ENCODE measurements at places on chromosomes 11 and 22.

DNA sequence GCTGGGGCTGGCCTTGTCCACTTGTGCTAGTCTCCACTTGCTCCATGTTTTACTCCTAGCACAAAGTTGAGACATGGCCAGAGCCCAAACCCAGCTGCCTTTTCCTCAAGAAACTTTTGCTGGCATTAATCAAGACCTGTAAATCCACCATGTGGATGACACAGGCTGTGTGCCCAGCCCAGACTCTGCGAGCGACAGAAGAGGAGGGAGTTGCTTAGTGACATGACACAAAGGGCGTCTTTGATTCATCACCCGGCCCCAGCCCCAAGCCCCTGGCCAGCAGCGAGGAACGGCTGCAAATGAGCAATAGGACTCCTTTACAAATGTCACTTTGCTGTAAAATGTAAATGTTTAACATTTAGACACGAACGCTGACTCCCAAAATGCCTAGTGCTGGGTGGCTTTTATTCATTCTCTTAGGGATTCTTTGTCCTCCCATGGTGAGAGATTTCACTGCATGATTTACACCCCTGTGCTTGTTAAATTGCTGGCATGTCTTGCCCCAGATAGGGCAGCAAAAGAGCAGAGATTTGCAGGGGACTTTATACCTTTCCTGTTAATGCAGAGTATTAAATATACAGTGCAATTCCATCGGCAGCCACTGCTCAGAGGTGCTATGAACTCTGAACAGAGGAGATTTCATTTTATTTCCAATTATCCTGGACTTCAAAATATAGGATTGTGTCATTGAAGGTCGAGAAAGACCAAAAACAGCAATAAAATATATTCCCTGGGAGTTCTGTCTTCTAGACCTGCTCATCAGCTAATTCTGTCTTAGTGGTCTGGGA is 263.6 kb upstream of the NCAM1 start:
- no peak for DNase-seq

DNA sequence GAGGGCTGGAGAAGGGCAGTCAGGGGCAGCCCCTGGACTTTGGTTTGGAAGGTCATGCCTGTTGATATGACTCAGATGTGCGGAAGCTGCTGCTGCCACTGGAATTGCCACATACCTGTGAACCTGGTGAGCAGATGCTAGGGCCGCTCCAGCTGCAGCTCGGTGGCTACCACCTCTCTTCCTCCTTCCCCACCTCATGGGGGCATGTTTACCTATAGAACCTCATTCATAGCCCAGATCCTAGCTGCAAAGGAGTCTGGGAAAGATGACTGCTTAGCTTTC is 17.5 kb upstream of the TSPAN18 start:
- DNase-seq, result no peak

DNA sequence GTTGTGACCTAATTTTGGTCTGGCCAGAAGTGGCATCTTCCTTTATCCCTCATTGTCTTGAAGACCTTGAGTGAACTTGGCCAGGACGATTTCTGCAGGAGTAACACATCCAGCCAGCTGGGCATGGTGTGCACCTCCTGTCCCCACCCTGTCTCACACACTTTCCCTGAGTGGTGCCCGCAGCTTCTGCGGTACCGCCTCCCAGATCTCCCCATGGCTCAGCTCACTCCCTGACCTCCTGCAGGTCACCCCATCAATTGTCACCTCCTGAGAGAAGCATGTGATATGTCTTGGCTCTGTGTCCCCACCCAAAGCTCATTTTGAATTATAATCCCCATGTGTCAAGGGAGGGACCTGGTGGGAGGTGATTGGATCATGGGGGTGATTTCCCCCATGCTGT is 50.2 kb upstream of the TP53I11 start:
- no peak for DNase-seq

DNA sequence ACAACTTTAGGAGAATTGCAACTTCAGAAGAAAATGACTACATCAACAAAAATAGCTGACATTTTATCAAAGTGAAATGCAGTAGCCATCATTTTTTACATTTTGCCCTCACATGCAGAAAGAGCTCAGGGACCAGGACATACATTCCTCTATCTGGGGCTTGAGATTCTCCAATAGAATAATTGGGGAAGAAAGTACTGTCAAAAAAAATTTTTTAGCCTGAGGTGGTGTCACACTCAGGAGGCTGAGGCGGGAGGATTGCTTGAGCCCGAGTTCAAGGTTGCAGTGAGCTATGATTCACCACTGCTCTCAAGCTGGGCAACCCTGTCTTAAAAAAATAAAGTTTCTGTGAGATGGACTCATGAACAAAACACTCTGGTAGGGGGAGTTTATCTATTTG is 32.2 kb upstream of the DEPDC7 start:
- DNase-seq, result no peak

DNA sequence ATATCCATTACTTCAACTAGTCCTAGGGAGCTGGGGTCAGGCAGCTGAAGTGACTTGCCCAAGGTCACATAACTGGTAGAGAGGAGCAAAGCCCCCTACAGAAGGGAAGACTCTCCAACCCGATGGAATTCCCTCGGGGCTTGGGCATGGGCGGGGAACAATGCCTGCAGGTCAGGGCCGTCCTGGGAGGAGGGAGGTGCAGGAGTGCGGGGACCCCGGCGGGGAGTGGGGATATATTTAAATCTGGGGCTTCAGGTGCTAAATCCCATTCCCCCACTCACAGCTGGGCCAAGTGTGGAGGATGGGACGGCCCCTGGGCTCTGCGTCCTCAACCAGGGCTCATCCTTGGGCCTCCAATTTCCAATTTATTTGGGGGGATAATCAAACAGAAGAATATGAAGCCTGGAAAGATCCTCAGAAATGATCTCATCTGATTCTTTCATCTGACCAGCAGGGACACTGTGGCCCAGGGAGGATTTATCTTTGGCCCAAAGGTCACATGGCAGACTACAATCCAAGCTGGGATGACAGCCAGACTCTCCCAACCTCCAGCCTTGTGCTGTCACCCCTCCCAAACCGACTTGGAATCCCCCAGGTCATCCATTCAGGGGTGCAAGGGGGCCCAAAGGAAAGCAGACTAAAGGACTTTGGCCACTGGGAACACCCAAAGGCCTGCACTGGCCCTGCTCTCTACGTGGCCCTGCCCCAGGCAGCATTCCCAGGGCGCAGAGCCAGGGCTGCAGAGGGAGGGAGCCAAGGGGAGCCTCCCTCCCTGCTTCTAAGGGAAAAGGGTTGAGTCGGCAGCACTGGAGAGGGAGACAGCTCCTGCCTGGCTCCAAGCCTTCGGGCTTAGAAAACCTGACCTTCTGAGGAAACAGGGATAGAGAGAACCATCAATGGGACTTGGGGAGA is 8.7 kb upstream of the C1QTNF6 start:
- DNase-seq, result no peak

DNA sequence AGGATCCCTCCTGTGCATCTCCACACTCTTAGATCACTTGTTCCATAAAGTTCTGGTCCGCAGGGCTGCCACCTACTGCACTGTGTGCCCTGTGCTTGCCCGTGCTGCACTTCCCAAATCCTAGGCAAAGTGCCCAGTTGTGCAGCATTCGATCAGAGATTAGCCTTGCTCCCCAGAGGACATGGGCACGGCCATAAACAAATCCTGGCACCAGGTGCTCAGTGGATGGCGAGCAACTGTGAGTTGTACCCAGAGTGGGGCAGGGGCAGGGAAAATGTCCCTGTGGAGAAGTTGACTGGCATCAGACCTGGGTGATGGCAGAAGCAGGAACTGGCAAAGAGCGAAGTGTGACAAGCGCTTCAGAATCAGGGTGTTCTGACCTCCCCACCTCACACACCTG is 4.7 kb downstream of the FADS2 start:
- DNase-seq, result no peak

Data from activated CD8-positive, alpha-beta memory T cell treated with anti-CD3 and anti-CD28 coated beads, Interleukin-2, amount 50 U/mL, for 4 hours (primary cell).